ENCODE measurements at places on chromosomes 2 and 18.

DNA sequence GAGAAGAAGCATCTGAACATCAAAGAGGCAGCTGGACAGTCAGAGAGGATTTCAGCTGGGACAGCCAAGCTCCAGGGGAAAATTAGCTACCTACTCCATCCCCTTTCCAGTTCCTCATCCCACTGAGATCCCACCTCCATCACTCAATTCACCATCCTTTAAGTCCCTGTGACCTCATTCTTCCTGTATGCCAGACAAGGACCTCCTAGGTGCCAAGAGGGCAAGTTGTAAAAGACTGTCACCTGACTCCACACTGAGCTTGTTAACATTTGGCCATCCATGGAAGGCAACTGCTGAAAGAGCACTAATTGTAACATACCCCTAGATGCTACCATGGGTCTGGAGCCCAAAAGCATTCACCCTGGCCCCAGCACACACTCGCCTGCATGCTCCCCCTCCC lies 97.8 kb downstream of the KYNU start:
- no peak for DNase-seq

DNA sequence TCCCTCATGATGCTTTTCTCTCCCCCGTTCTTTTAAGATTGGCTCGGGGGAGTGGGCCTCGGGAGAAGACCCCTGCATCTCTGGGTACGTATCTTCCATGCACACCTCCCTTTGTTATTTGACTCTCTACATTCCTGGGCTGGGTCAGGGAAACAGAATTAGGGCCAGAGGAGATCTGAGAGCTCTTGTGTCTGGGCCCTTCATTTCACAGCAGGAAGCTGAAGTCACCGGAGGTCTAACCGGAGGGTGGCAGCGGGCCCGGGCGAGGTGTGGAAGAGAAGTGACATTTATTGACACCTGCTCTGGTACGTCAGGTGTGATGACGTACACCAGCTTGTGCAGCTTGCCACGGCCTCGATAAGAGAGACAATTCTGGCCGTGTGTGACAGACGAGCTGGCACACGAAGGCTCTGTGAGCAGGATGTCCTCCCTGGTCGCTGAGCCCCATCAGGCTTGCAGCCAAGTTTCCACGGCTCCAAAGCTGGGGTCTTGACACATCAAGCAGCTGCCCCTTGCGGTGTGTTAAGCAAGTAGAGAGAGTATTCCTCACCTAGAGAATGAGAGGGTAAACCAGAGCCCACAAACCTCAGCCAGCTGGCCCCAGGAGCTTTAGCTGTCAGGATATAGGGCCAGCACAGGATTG lies 30.4 kb downstream of the TOGARAM2 start:
- no peak for DNase-seq

DNA sequence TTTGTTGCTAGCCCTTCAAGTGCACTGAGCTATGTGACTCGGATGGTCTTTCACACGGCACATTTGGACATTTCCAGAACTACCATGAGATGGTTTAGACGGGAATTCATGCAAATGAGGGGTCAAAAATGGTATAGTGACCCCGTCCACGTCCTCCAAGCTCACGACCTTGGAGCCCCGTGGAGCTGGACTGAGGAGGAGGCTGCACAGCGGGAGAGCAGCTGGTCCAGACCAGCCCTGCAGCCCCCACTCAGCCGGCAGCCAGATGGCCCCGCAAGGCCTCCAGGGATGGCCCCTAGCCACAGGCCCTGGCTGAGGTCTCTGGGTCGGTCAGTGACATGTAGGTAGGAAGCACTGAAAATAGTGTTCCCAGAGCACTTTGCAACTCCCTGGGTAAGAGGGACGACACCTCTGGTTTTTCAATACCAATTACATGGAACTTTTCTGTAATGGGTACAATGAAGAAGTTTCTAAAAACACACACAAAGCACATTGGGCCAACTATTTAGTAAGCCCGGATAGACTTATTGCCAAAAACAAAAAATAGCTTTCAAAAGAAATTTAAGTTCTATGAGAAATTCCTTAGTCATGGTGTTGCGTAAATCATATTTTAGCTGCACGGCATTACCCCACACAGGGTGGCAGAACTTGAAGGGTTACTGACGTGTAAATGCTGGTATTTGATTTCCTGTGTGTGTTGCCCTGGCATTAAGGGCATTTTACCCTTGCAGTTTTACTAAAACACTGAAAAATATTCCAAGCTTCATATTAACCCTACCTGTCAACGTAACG lies 88.8 kb downstream of the EPAS1 start:
- DNase-seq: peak; percentile 19

DNA sequence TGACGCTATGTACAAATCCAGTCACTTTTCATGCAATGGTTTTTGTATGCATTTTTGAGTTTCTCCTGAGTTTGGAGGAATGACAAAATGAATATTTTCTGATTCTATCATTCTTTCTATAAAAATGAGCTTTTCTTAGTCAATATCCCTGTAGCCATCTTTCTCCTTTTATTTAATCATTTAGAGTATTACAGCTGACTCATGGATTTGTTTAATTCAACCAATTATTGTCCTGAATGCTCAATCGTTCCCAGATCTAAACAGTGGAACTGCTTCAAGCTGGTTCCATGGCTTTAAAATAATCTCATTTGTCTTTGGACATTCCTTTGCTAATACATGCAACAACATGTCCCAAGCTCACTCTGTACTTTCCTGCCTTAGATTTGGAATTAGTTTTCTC lies 368.8 kb downstream of the ADCYAP1 start:
- no peak for DNase-seq

DNA sequence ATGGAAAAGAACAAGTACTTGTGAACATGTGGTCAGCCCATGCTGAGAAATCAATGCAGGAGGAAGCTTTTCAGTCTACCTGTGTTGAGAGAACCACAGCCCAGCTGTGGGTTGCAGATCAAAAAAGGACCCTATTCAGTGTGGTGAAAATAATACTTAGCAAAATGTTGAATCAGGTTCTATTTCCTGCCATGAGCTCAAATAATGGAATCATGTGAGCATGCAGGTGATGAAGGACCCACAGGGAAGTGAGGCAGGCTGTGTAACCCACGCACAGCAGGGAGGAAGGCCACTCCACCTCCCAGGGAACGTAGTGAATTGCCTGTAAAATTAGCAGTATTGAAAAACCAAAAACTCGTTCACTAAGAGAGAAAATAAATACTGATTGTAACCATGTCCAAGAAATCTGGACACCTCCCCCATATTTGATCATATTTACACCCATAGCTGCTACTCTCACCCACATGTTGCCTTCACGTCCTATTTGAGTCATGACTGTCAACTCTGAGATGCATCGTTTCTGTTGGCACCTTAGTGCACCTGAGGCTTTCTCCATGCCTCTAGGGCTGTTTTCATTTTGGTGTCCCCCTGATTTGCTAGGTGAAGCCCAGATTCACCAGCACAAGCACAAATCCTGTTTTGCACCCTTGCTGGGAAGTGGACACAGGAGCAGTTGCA lies 20.5 kb upstream of the BCL2L11 start:
- no peak for DNase-seq

GRCh38 chr2:45121236-45121927 lies 112.1 kb upstream of the SIX2 start:
- no peak for DNase-seq

- DNase-seq: no peak
Measured at GRCh38 chr2:219733746-219734145, 106.3 kb downstream of the SLC4A3 start.

- DNase-seq: peak; percentile 15
Measured at GRCh38 chr2:21317131-21317530, 193.4 kb downstream of the TDRD15 start.

- DNase-seq: no peak
Measured at GRCh38 chr18:9275890-9276289, 58.7 kb upstream of the TWSG1 start.

GRCh38 chr18:10378688-10379420 lies 75.6 kb upstream of the APCDD1 start:
- peak; percentile 86 for DNase-seq

- DNase-seq: no peak
Measured at GRCh38 chr18:55483266-55483871, 104.6 kb downstream of the TCF4 start.

DNA sequence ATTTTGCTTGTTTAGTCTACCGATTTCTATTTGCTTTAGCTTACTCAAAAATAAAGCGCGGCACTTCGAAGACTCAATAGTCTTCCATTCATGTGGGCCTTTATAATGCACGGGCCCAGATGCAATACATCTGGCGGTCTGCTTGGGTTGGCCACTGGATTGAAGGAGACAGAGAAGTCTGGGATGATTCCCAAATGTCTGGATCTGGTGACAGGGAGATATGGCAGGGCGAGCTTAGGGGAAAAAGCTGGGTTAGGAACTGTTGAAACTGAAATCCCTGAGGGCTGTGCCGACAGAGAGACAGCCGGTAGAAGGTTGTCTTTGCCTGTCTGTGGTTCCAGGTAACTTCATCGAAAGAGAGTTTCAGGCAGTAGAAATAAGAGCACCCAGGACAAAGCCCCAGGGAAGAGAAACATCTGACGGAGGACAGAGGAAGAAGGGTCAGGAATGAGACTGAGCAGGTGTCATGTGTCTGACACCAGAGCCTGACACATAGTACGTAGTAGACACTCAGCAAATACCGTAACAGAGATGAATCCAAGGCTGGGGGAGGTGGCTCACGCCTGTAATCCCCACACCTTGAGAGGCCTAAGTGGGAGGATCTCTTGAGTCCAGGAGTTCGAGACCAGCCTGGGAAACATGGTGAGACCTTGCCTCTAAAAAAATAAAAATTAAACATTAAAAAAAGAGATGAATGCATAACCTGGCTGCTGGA lies 13.6 kb downstream of the CLUL1 start:
- no peak for DNase-seq

GRCh38 chr2:173387079-173387478 lies 32.4 kb downstream of the CDCA7 start:
- DNase-seq: no peak

GRCh38 chr2:120219291-120219690 lies 3.9 kb downstream of the TMEM185B start:
- DNase-seq: no peak

DNA sequence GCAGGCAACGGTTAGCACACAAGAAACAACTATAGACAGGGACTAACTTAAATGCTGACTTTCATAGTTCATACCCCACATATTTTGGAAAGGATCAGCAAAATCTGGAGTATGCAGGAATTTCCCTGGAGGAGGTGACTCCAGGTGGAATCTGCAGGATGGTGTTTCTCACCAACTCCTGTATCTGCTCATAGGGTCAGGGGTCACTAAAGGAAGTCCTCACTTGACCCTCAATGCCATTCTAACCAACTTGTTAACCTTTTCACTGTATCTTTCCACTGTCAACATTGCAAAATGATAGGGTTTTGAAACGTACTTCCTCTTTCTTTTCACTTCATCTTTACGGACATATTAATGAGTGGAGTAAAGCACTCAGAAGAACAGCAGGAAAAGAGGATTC lies 207.0 kb upstream of the CXCR4 start:
- DNase-seq: no peak

- DNase-seq: no peak
Measured at GRCh38 chr2:79083597-79084251, 4.1 kb downstream of the REG1B start.

DNA sequence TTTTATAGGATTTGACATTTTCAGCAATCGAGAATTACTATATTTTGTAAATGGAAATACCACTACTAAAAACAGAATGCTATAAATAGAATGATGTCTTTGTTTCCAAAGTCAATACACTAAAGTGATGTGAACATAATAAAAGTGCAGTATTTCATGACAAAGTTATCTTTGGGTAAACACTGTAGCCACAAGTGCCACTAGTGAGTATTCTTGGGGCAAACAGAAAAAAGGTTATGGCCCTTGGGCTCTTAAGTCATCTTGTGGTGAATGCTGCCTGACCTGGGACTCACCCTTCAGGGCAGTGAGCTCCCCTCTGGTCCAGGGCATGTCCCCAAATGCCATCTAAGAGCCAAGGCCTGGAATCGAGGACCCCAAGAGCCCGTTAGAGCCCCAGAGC lies 99.2 kb upstream of the KYNU start:
- no peak for DNase-seq

DNA sequence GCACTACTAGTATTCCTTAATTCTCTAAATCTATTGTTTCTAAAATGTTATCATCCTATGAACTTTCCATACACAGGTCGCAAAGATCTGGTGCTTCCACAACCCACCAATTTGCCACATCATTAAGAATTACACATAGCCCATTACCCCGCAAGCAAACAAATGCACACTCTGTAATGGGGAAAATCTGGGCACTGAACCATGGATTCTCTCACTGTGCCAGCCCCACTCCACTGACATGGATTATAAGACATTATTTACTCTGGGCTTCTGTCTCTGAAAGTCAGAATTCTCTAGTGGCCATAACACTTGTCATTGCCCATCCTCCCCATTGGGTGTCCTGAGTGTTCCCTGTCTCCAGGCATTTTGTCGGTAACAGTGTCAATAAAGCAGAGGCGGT lies 537.1 kb downstream of the EPHA4 start:
- no peak for DNase-seq

DNA sequence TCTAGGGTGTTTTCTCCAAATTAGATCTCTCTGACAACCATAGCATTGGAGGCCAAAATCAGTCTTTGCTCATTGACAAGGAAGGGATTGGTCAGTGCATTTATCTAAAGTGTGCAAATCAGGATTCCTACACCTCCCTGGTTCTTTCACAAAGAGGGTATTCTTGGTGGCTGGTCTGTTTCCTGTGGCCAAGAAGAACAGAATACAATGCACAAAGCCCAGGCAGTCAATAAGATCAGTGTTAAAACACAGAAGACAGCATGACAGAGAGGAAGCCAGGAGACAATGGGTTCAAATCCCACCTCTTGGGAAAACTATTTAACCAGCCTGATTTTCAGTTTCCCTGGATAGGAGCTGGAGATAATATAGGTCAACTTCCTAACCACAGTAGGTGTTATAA lies 46.1 kb upstream of the THOC1 start:
- no peak for DNase-seq

Measured in EL (cell line).